ENCODE measurements at places on chromosomes 6 and 20.

GRCh38 chr6:36997811-36998722 is 7.4 kb upstream of the FGD2 start:
- DNase-seq: no peak

DNA sequence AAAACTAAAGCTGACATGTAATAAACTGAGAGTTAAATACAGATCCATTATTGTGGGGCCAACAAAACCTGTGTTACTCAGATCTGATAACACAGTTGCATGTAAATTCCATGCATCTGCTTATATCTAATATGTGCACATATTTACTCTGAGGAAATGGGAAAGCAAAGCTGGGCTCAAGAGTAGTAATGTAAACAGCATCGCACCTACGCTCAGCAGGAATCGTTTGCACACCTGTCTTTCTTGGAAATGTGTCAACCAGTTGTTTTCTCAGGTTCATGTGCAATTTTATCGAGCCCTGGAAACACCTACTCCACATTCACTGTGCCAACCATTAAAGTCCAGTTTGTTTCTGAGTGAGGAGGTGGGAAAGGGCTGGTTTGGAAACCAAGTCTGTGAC is 80.3 kb upstream of the CNKSR3 start:
- no peak for DNase-seq

GRCh38 chr6:20313960-20314530 is 87.6 kb upstream of the E2F3 start:
- no peak for DNase-seq

- peak; percentile 87 for DNase-seq
These were observed 63.3 kb downstream of the ZFAND3 start for GRCh38 chr6:37882724-37883413.

DNA sequence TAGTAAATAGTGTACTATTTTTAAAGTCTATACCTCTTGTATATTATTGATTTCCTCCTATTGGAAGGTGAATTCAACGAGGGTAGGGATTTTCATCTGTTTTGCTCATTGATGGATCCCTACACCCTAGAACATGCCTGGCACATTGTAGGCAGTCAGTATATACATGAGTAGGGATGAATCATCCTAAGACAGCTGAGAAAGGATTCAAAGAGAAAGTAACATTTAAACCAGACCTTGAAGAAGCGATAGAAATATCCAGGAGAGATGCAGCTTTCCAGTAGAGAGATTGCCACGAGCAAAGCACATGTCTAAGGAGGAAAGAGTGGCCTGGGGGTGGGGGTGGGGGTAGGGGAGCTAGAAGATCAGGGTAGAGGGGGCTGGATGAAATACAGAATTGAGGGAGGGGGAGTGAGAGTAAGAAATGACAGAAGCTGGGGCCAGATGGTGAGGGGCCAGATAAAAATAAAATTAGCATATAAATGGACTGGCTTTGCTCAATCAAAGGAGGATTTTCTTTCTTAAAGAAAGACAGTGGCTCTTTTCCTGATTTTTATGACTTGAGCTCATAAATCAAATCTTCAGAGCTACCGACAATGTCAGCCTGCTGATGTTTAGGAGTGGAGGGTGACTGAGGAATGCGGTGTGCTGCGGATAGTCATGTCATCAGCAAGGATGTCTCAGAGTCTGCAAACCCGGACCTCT is 168.2 kb downstream of the SAMD5 start:
- DNase-seq: peak; percentile 52

GRCh38 chr6:21740376-21741124 is 147.0 kb downstream of the SOX4 start:
- peak; percentile 85 for DNase-seq

DNA sequence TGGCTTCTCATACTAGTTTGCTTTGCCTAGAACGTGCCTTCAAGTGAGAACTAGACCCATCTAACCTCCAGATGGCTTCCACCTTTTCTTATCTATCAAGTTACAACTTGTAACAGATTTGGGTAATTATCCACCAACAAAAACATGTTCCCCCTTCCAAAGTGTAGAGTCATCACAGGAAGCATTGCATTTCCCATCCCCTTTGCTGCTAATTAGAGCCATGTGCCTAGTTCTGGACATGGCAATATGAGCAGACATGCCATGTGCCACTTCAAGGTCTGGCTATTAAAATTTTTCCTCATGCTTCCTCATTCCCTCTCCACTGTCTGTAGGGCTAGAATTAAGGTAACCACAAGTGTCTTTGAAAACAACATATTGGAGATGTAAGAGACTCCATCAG is 814.4 kb downstream of the TENT5A start:
- DNase-seq: no peak

- no peak for DNase-seq
These were observed 322.4 kb upstream of the TSHZ2 start for GRCh38 chr20:52649727-52650126.

- DNase-seq: no peak
These were observed 678.3 kb upstream of the NRSN1 start for GRCh38 chr6:23447731-23448130.

GRCh38 chr6:105348897-105349296 is 54.0 kb downstream of the PREP start:
- DNase-seq: no peak

DNA sequence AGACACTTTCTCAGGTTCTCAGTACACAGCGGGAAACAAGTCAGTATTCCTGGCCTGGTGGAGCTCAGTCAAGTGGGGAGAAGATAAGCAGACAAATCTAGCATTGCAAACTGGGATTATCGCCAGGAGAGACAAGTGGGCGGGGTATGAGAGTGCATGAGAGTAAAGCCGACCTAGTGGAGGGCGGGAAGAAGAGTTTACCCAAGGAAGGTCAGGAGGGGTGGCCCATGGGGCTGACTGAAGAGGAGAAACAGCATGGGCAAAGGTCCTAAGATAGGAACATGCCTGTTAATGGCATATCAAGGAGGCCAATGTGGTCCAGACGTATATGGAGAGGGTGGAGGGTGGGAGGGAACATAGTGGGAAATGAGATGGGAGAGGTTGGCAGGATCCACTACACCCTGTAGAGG is 12.4 kb upstream of the CSNK2A1 start:
- DNase-seq: peak; percentile 9

GRCh38 chr6:139373928-139374356 is 506 bp downstream of the CITED2 start:
- no peak for DNase-seq

- peak; percentile 28 for DNase-seq
These were observed at the start of gene ADGRG6 for GRCh38 chr6:142301651-142302391. ADGRG6 (plus strand) TSS chr6:142302007; CDS start chr6:142302330, 323 bp downstream.

DNA sequence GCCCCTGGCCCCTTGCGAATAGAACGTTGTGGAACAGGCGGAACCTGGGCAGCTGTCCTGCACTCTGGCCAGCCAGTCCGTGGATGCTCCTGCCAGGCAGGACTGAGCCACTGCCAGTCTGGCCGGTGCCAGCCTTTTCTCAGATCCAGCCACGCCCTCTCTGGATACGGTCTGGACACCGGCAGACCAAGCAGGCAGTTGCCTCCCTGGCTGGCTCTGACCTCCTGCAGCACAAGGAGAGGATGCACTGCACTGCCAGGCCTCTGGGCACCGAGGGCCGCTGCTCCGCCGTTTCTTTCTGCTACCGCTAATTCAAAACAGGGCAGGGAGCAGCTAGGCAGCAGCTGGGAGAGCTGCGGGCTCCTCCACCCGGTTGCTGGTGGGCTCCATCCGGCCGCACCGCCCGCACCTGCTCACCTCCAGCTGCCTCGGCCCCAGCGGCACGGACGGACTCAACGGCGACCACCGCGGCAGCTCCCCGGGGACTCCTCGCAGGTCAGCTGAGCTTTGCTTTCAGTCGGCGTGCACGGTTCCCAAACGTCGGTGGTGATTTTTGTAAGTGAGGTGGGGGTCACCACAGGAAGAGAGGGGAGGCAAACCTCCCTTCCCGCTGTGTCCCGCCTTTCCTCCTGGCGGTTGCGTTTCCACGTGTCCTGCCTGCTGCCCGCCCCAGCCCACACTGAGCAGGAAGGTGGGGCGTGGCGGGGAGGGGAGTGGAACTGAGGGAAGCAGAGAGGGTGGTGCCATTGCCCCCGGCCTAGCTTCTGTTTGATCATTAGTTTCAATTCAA is 30.3 kb upstream of the AFDN start:
- no peak for DNase-seq

GRCh38 chr20:42936482-42936881 is 253.2 kb downstream of the PTPRT start:
- DNase-seq: no peak

GRCh38 chr20:49915118-49915379 is 280 bp downstream of the SPATA2 start:
- no peak for DNase-seq

- DNase-seq: no peak
These were observed 47.6 kb downstream of the AGPAT4 start for GRCh38 chr6:161226009-161226964.

DNA sequence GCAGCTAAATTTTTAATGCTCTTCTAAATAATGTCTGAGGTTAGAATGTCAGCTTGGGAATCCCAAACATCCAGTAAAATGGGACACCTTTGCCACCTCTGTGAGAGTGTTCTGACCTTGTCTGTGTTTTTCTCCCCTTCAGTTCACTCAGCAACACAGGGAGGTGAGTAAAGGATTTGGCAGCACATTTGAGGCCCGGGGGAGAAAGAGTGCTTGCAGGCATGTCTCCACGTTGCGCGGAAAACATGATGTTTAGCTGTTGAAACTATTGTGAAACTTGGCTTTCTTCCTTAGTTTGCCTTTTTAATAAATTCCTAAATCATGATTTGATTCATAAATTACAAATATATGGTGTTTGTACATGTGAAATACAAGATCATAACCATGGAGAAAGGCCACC is 707.8 kb upstream of the FLRT3 start:
- no peak for DNase-seq

DNA sequence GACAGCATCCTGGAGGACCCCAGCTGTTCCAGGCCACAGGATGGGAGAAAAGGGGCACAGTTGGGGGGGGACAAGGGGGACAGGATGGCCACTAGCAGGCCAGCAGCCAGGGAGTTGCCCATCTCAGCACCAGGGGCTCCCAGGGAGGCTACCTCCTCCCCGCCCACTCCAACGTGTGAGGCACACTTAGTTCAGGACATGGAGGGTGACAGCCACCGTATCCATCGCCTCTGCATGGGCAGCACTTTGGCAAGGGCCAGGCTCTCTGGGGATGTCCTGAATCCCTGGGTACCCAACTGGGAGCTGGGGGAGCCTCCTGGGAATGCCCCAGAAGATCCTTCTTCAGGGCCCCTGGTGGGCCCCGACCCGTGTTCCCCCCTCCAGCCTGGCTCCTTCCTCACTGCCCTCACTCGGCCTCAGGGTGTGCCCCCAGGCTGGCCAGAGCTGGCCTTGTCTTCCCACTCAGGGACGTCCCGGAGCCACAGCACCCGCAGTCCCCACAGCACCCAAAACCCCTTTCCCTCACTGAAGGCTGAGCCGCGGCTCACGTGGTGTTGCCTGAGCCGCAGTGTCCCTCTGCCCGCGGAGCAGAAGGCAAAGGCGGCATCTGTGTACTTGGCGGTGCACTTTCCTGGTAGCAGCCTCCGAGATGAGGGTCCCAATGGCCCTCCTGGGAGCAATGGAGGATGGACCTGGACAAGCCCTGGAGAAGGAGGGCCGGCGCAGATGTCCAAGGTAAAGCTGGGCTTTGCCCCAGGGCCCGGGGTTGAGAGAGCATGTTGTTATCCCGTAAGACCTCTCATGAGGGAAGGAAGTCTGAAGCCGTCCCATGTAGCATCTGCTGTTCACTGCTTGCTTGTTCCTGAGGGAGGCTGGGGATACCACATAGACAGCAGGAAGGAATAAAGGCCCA is 30.7 kb downstream of the ZNF831 start:
- no peak for DNase-seq

DNA sequence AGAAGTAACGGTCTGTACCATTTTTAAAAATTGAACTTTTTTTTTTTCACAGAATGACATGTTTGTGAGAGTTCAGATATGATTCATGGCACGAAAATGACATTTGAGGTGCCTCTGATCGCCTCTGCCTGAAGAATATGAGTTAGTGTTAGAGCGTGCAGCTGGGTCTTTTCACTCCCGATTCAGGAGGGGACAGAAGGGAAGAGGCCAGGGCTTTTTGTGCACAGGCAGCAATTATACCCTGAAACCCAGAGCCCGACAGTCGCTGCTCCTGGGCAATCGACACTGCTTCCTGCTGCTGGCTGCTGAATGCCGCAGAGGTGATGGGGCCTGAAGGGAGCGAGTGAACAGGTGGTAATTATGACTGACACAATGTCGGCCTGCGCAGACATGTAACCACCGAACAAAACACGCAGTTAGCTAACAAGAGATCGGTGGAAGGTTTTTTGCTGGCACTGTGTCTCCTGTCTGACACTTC is 652.0 kb upstream of the NOX3 start:
- no peak for DNase-seq

DNA sequence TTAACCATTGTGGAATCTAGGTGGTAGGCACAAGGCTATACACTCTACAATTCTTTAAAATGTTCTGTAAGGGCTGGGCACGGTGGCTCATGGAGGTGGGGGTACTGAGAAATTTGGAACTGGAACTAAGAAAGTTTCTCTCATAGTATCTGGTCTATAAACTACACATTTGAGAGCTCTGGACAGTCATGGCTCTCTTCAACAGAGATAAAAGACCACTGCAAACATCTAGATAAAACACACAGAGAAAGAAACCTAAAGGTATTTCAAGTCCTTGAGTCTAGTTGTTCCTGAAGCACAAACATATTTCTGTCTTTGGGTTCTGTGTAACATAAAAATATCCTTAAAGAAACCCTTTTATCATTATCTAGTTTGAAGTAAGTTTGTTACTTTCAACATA is 35.2 kb downstream of the ILRUN start:
- no peak for DNase-seq

- DNase-seq: no peak
These were observed 118.4 kb upstream of the BTBD3 start for GRCh38 chr20:11799281-11799684.

- no peak for DNase-seq
These were observed 12.1 kb upstream of the THEMIS start for GRCh38 chr6:127912914-127913313.

- no peak for DNase-seq
These were observed 28.4 kb downstream of the WRNIP1 start for GRCh38 chr6:2793534-2794151.

GRCh38 chr20:60695226-60696000 is 556.6 kb upstream of the CDH4 start:
- peak; percentile 86 for DNase-seq

DNA sequence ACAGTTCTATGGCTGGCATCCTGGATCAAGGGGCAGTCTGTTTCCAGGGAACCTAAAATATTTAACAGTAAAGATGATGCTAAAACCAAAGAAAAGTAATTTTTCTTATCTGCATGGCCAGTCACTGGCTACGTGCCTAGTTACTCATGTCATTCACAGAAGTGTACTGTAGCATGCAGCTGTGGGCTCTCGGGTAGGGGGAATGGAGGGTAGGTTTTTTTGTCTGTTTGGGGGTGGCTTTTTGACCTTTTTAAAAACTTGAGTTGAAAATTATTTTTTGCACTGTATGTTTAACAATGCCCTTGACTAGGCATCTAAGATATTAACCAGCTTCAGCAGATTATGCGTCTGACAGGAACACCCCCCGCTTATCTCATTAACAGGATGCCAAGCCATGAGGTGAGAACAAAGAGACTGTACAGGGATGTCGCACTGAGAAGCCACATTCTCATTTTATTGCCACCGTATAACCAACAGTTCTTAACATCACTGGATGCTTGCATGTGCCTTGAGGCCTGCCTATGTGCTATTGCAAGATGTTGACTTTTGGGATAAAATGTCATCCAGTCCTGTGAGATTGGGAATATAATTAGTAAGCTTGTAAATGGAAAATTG is 30.3 kb upstream of the MAPK13 start:
- no peak for DNase-seq
